GM06990 (cell line): ENCODE measurements at places on chromosomes 5 and 9.

GRCh38 chr9:28121366-28121765 is 548.1 kb upstream of the C9orf72 start:
- DNase-seq, result no peak

DNA sequence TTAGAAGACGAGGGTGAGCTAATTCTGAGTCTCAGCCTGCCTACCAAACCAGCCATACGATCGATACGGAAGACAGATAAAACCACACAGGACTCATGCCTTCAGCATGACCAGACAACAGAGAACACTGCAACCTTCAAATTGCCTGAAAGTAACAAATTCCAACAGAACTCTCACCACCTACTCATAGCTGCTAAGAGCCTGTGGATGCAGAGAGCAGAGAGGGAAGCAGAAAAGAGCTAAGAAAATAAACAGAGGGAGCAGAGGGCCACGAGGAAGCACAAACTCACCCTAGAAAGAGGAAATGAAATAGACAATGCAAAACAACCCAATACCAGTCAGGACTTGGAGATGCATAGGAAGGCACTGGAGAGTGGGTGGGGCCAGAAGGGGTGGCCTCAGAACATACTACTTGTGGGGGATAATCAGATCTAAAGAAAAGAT is 86.7 kb upstream of the TAS2R1 start:
- no peak for DNase-seq

DNA sequence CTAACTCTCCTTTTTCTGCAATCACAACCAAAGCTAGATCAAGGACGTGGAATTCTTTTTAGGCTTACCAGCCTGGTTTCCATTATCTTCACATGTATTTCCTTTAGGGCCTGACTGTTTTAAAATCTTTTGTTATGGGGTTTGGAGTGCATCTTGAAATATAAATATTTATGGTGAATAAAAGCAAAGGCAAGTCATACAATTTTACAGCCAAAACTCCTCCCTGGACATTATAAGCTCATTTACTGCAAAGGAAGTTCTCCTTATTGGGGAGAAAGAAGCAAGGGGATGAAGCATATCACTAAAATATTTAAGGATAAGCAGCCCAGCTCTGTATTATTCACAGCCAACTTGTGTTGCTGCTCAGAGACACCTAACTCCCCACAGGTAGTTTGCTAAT is 132.2 kb upstream of the TARS1 start:
- no peak for DNase-seq

DNA sequence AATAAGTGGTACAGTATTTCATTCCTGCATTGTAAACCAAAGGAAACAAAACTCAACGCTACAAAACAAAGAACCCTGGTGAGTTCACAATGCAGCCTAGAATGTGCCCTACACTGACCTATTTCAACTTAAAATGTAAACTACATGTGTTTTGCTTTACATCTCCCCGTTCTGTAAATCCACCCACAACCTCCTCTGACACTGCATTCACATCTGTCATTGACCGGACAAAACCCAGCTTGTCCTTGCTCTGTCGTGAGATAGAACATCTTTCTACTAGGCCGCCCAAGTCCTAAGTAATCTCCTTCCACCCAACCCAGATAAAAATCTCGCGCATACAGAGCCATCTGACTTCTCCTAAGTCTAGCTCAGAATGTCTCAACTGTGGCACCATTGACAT is 6.1 kb upstream of the VLDLR start:
- no peak for DNase-seq

DNA sequence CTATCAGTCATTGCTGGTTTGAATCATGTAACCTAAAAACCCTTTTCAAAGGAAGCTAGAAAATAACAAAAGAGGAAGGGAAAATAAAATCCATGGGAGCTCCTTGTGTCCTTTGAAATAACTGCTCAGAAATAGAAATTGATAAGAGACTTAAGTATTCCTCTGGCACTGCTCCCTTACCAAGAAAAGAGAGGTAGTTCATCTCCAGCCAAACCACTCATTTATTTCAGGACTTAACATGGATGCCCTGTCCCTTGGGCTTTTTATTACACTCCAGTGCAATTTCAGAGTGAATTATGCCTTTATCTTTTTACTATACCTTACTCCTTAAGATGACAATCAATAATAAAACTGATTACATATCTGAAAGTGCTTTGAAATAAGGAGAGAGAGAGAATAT is 61.0 kb downstream of the MUSK start:
- DNase-seq, result no peak

DNA sequence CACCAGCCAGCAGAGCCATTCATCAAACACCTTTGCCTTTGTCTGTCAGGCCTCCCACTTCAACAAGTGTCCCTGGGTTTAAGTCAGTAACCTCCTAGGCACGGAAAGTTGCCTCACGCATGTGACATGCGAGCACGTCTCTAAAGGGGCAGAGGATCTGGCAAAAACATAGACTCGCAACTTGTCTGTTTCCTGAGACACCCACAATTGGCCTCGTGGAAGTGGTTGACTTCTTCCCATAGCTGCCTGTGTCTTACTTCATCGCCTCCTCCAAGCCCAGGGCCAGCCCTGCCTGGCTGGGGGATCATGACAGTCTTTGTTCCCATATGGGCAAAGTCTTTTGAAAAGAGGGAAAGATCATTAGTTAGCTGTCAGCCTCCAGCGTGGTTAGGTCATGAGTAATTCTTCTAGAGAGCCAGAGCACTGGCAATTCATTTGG is 35.5 kb upstream of the GLRX start:
- DNase-seq, result no peak

DNA sequence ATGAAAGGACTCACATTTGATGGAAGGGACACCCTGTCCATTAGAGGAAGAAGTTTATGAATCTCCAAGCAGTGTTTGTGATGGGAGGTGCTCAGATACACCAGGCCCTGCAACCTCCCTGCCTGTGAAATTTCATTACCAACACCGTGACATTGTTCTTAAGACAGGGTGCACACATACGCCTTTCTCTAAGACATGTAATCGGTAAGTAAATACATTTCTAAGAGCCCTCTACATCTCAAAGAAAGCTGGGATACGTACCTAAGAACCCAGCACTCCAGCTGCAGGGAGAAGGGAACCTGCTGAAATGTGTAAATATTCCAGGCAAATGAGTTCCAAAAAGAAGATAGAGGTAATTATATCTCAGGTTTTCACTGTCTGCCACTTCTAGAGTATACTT is 125.0 kb upstream of the APC start:
- no peak for DNase-seq

GRCh38 chr5:2917524-2917923 is 166.0 kb upstream of the IRX2 start:
- DNase-seq, result no peak

- no peak for DNase-seq
Measured at GRCh38 chr9:107270082-107270481, 13.0 kb upstream of the RAD23B start.

DNA sequence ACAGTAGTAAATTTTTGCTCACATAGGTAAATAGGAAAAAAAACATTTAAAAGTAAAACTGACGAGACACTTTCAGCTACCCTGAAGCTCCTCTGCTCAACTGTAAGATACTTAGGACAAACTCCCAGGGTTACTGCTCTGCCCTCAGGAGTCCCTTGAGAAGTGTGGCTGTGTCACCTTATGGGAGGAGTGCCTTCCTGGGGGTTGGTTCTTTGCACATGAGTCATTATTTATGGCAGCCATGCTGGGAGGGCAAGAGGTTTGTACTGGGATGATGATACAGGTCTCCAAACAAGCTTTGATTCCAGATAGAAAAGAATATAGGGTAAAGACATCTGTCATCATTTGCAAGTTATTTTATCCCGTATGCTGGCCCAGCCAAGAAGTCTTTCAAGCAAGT is 45.9 kb downstream of the TTC1 start:
- no peak for DNase-seq

GRCh38 chr9:89929315-89929672 is 324.5 kb downstream of the GADD45G start:
- DNase-seq, result no peak

DNA sequence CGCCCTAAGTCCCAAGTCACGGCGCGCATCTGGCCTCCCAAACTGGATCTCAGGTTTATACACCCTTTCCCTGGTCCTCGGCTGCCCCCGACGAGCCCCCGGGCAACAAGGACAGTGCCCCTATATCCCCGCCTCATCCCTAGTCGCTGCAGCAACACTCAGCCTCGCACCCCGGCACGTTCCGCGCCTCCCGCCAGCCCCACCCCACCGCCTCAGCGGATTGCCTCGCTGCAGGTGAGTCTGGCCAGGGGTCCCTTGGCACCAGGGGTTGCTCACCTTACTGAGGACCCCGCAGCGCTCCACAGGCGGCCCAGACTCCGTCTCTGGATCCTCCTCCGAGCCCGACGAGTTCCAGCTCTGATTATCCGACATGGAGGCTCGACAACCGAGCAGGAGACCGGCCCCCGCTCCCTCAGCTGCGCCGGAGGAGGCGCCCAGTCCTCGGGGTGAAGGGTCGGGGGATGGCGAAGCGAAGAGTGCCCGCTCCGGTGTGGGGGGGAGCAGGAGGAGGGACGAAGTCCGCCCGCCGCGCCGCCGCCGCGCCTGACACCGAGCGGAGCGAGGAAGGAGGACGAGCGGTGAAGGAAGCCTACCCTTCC is 494 bp downstream of the CERT1 start:
- DNase-seq, result peak; percentile 65

DNA sequence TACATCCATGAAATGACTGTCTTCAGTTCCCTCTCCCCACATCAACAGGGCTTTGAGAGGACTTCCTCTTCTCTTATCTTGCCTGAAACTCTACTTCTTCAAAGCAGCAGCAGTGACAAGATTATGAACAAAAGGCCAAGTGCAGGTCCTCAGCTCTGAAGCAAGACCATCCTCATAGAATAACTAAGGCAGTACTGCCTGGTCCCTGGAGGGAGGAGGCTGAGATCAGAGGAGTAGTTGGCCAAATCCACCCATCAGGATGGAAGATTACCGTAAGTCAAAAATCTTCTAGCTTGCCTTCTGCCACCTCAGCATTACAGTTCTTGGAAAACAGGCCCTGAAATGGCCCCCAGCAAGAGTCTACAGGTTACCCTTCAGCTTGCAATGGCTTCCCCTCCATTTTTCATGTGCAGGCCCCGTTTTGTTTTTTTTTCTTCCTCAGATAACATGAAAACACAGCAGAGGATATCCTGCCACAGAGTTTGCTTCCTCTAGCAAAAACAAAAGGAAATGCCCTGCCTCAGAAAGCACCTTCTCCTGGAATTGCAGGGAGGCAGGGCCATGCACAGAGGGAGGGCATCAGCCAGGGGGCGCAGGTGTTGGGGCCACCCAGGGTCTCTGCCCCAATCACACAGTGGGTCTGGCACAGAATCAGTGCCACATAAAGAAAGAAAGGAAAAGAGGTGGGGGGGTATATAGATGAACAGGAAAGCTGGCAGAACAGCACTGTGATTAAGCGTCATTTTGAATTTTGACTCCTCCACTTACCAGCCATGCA is 40.0 kb downstream of the KLHL3 start:
- no peak for DNase-seq

GRCh38 chr5:158017469-158017868 is 158.5 kb upstream of the CLINT1 start:
- no peak for DNase-seq

- DNase-seq, result no peak
Measured at GRCh38 chr5:171619196-171619595, 166.4 kb upstream of the SMIM23 start.

DNA sequence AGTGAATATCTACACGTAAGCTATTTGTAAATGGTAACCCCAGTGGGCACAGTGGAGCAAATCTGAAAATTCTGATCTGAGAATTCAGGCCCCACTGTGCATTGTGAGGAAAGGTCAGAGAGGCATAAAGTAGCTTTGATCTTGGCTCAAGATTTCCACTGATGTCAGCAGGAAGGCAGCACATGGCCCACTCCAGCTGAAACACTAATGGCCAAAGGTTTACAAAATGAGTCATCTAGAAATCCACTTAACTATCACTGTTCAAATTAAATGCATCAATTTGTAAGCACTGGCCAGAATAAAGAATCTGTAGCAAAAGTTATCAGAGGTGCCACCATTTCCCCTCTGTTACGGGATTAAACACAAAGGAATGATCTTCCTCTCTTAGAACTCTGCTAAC is 191.6 kb downstream of the C9orf152 start:
- no peak for DNase-seq

GRCh38 chr9:135985889-135986288 is 24.7 kb upstream of the UBAC1 start:
- DNase-seq, result no peak

DNA sequence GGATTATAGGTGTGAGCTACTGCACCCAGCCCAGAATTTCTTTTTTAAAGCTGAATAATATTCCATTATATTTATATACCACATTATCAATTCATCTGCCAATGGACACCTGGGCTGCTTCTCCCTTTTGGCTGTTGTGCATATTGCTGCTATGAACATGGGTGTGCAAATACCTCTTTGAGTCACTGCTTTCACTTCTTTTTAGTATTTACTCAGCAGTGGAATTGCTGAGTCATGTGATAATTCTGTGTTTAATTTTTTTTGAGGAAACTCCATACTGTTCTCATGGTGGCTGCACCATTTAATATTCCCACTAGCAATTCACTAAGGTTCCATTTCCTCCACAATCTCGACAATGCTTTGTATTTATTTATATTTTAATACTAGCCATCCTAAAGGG is 36.1 kb upstream of the KIF4B start:
- no peak for DNase-seq

DNA sequence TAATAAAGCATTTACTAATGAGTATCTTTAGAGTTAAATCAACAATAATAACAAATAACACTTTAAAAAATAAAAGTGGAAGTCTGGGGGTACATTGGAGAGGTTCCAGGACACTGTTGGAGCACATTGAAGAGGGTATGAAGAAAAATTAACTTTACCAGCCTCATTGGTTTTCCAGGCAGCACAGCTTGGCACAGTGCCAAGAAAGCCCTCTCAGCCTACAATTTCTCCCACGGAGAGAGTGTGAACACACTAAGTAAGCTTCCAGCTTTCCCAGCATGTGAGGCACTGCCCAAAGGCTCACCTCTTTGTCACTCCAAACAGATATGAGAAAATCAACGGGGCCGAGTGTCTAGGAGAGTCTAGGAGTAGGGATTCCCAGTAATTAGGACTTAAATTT is 1912.8 kb upstream of the NUDT12 start:
- no peak for DNase-seq

GRCh38 chr5:76576996-76577395 is 46.2 kb downstream of the F2RL2 start:
- DNase-seq, result no peak

DNA sequence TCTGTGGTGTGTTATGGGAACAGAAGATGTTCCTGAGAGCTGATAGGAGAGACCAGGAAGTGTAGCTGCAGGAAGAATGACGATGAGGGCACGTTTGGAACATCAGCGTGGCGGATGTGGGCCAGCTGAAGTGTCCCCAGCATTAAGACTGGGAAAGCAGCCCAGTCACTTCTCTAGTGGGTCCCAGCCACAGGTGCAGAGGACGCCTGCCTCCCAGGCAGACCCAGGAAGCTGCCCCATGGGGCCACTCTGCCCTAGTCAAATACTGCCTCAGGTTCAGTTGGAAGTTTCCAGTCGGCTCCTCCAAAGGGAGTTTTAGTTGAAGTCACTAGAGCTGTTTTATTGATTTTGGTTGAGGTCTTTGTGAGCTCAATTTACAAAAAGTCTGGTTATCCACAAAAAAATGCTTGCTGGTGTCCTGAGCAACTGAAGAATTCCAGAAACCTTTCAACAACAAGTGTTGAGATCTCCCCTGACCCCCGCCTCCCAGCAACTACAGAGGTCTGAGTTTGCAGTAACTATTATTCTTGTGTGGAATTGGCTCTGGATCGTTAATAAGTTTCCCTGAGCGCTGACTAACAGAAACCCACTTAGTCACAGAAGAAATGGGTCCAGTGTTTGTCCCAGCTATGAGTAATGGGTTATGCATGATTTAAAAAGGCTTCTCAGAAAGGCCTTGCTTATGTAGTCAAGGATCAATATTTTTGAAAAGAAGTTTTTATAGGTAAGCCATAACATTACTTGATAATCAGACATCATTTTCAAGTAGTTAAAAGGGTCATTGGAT is 294.1 kb downstream of the FANCC start:
- DNase-seq, result no peak
